Stimulated activated CD8-positive, alpha-beta memory T cell treated with anti-CD3 and anti-CD28 coated beads, Interleukin-4, amount 100 ng/mL, for 4 hours (primary cell): ENCODE measurements at places on chromosomes 3 and 15.

GRCh38 chr3:178525251-178525650 is 11.0 kb upstream of the KCNMB2 start:
- DNase-seq, result no peak

GRCh38 chr15:81311752-81312464 is 12.0 kb downstream of the STARD5 start:
- DNase-seq, result no peak

DNA sequence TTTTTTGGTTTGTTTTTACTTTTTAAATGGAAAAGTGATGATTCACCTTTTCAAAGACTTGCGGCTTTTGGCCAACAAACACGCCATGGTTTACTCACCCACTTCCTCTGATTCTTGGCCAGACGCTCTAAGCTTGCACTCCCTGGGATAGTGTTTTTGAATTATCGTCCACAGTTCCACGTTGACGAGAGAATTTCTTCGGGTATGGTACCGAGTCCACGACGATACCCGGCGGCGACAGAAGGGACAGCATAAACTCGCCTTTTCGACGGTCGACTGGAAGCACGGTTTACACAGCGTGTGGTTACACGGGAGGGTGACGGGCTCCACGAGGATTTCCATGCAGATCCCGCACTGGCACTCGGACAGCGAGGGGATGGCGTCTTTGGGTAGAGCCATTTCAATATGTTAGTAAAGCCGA is 783 bp downstream of the RNF168 start:
- DNase-seq, result no peak

DNA sequence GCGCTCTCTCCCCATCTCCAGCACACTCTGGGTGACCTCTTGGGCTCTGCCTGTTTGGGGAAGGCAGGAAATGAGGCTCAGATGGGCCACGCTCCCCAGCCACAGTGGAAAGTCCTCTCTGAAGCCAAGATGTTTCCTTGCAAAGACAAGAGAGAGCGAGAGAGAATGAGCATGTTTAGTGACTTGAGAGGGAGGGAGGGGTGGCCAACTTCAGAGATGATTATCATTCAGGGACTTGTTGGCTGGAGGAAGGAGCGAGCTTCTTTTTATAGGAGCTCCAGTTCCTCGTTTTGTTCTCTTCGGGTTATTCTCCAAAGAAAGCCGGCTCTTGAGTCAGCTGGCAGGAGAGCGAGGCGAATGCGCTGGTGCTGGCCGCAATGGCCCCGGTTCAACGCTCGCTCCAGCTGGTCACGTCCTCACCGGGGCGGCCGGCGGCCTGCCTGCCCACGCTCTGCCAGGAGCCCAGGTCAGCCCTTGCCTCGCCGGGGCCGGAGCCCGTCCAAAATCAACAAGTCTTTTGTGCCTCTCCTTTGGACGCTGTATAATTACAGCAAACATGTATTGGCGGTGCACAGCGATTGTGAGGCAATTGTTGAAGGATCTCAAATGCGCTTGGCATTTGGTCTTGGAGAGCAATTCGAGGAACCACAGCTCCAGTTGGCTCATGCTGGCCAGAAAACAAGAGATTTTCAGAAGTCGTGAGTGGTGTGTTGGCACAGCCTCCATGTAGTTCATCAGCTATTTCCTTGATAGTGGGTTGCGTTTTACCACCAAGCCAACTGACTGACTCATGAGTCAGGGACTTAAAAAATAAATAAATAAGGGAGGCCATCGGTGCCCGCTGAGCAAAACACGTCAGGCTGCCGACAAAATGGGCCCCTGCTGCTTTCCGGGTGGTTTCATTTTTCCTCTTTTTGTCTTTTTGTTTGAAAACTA is 288.6 kb downstream of the UACA start:
- DNase-seq, result no peak

- DNase-seq, result no peak
Observed at GRCh38 chr3:72078676-72079368, 293.9 kb upstream of the PROK2 start.

GRCh38 chr15:62616746-62617145 is 425.8 kb upstream of the TPM1 start:
- DNase-seq, result no peak

DNA sequence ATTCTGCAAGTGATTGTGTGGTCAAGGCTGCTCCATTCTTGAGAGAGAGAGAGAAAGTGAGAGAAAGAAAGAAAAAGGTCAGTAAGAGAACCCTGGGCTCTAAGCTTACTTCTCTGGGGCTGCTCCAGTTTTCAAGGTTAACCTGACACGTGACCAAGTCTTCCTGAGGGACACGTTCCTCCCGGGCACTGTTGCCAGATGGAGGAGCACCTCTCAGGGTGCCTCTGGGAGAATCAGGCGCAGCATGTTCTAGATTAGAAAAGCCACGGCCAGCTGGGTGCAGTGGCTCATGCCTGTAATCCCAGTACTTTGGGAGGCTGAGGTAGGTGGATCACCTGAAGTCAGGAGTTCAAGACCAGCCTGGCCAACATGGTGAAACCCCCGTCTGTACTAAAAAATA is 60.8 kb downstream of the ITGA11 start:
- no peak for DNase-seq

DNA sequence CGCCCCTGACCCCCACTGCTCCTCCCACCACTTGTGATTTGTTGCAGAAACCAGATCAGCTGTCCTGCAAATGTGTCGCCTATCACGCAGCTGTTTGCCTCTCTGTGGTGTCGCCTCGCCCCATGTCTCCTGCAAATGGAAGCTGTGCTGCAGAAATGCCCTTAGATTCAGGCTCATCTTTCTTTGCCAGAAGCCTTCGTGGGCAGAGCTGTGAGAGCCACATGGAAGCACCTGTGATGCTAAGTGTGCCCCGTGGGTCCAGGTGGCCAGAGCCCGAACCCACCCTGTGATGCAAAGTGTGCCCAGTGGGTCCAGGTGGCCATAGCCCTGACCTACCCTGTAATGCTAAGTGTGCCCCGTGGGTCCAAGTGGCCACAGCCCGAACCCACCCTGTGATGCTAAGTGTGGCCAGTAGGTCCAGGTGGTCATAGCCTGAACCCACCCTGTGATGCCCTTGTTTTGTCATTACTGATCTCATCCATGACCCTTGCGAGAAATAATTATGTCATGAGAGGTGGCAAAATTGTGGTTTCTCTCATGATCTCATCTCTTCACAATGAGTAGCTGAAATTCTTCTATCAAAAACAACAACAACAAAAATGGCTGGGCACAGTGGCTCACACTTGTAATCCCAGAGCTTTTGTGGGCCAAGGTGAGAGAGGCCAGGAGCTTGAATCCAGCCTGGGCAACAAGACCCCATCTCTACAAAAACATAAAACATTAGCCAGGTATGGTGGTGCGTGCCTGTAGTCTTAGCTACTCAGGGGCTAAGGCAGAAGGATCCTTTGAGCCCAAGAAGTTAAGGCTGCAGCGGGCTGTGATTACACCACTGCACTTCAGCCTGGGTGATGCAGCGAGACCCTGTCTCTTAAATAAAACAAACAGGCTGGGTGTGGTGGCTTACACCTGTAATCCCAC is 187.4 kb downstream of the GOLGA6L6 start:
- no peak for DNase-seq

DNA sequence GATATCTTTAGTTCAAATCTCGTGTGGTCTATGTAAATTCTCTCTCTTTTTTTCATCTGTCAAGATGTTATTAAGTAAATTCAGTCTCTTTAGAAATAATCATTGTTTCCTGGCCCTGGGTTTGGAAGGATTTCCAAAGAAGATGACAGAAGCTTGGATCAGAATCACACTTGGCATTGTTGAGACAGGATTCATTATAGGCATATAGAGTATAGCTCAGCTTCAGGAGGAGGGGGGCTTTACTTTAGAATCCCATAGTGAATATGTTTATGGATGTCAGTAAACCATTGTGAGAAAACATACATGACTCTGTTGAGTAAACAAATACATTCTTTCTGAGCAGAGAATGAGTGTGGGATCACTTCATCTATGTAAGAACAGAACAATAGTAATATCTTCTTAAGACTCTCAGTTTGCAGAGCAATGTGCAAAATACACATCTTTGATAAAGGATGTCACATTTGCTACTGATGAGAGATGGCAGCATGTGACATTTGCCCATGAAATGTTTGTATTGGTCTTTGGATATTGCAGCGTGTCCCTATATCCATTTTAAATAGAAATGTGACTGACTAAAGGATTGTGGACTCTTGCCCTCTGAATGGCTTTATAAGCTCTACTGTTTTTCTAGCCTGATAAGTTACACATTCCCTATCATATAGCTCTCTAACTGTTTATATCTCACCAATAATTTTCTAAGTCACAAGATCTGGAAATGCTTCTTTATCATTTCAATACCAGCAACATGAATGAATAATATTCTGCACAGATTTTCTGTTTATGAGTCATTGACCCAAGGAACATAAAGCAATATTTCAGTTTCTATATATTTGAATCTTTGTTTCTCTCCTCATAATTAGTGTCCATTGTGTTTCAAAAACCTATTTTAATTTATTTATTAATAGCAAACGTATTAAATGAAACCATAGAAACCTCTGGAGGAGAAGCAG is 95.6 kb upstream of the THRB start:
- no peak for DNase-seq

DNA sequence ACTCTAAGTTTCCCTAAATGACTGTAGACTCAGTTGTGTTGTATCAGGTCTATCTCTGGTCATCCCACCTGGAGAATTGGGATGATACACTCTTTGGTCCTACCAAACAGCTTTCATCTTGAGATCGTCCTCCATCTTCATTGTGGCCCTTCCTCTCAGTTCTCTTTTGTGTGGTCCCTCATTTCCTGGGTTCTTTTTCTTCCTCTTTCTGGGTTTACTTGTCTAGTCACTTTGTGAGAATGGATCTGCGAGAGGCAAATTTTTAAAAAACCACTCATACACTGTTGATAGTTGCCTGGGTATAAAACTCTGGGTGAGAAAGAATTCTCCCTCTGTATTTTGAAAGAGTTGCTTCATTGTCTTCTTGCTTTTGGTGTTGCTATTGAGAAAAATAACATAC is 6.0 kb upstream of the AMOTL2 start:
- no peak for DNase-seq

DNA sequence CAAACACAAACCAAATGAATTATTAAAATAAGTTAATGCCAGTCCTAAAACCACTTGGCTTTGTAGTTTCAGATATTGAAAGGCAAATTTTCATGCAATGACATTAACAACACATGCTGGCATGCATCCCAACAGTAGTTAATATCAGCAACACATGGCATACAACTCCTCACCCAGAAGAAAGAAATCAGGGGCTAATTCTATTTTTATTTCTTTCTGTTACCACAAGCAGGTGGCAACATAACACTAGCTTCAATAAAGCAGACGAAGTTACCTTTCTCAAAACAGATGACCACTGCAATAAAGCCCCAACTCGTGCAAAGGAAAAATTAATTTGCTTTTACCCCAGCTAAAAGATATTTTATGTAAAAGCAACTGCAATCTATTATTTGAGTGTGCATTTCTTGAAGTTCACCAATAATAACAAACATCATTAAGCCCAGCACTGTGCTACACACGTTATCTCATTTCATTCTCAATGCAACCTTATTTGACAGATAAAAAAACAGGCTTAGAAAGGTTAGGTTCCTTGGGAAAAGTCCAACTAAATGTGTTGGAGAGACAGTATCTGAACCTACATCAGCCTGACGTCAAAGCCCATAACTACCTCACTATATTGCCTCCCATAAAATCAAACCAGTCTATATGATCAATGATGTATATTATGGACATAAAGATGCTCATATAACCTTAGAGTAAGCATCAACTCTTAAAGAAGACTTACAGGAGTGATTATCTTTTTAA is 2.8 kb downstream of the TOP2B start:
- no peak for DNase-seq

GRCh38 chr3:55647063-55647462 is 160.0 kb upstream of the WNT5A start:
- DNase-seq, result no peak

DNA sequence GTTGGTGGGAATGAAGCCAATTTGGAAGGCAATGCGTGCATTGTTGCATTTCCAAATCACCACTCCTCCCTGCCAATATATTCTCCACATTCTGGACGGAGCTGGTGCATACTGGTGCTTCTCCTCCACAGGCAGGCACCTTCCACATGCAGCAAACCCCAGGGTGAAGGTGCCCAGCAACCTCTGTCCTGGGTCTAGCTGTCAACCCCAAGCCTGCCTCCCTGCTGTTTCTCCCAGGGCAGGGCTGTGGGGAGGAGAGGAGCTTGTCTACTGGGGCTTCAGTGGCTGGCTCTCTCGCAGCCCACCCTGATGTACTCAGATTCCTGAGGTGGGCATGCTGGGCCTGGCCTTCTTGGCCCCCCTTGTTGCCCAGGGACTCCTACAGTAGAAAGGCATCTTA is 20.1 kb downstream of the GASK1A start:
- DNase-seq, result no peak

DNA sequence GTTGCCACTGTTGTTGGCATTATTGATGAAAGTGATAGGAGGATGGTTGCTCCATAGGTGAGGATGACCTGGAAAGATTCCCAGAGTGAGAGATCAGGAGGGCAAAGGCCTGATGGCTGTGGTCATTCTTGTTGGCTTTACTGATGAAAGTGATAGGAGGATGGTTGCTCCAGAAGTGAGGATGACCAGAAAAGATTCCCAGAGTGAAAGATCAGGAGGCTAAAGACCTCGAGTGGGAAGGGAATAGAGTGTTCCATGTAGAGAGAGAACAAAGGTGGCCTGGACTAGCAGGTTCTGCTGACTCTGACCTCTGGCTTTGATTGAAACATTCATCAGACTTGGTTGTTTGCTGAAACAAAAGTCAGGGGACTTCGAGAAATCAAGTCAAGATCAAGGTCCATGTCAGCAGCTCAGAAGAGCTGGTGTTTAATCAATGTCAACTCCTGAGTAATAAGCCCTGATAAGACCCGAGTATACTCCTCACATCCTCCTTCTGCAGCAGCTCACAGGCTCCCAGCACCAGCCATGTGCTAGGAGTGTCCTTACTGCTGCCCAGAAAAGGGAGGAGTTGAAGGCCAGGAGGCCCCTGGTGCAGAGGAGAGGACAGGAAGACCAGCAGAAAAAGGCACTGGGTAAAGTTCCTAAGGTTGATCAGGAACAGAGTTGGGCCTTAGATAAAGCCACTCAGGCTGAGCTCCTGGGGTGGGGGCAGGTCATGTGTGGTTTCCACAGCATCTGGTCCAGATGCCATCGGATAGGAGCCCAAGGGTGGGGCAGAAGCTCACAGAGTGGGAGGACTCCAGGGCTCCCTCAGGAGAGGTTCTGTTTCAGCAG is 19.9 kb downstream of the CYP8B1 start:
- DNase-seq, result no peak

- no peak for DNase-seq
Observed at GRCh38 chr3:178386401-178386800, 149.8 kb upstream of the KCNMB2 start.

DNA sequence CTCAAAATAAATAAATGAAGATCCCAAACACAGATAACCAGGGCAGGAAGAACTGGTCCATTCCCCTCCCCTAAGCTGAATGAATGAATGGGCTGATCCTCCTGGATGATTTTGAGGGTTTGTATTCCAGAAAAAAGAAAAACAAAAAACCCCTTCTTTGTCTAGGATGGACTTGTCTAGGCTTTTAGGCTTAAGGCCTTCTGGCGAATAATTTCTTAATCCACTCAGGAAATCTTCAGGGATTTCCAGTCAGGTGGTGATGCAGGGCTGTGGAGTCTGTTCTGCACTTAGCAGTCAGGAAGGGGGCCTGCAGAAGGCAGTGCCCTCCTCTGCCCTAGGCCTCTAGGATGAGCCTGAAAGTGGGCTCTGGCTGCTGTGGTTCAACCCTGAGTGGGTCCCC is 52.1 kb downstream of the BDH1 start:
- DNase-seq, result no peak
